A172 (cell line): ENCODE measurements at places on chromosomes 5 and 9. TPM values are rescaled to one million over a fixed set of nuclear protein-coding genes. Genes with fewer than 3 reads are reported as not detected.

- DNase-seq, result no peak
Measured at GRCh38 chr5:178389796-178390195, 157.2 kb upstream of the PHYKPL start.

DNA sequence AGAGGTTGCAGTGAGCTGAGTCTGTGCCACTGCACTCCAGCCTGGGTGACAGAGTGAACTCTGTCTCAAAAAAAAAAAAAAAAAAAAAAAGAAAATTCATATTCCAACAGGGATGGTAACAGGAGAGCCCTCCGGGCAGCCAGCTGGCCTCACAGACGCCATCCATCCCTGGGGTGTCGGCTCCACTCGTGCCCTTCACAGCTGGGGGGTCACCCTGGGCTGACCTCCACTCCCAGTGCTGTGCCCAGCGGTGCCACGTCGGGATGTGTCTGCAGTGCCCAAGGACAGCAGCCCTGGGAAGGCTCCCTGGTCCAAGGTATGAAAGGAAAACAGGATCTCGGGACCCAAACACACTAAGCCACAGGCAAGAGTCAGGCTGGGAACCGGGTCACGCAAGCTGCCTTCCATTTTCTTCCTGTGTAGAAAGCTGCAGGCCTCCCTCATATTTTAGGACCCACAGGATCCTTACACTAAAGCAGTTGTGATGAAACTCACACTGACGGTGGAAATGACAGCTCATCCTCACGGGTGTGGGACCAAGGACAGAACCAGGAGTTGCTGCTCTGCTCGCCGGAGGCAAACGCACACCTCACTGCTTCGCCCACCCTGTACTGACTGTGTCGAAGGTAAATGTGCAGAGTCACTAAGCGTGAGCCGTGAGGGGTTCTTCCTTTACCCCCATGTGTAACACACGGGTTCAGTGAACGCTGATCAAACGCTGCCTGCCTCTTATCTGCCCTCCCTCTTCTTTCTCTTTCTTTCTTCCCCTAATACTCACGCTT lies 5.3 kb downstream of the SLC12A7 start:
- DNase-seq, result no peak

DNA sequence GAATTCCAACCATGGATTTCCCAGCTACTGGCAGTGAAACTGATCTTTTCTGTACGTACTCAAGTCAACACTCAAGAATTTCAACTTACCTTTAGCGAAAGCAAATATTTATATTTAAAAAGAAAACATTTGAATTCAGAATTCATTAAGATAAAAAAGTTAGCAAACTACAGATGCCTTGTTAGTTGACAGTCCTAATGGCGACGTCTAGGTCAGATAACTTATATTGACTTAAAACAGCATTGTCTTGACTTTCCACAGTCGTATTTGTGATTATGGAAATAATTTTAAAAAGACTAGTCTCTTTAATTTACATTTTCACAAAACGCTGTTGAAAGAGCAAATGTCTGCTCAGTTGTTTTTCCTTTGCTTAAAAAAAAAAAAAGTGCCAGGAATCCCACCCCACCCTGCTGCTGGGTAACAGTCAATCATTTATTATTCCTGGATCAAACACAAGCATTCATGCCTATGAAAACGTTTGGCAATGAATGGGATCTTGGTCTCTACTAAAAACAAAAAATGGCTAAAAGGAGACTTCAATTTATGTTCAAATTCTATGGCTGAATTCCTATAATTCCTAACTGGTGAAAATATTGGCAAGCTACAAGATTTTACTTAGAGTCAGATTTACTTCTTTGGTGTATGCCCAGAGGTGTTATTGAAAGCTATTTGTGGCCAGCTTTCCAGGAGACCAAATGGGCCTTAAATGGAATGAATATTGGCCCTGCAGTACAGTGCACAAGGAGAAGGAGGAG lies 22.0 kb downstream of the OR2S2 start:
- DNase-seq, result no peak

DNA sequence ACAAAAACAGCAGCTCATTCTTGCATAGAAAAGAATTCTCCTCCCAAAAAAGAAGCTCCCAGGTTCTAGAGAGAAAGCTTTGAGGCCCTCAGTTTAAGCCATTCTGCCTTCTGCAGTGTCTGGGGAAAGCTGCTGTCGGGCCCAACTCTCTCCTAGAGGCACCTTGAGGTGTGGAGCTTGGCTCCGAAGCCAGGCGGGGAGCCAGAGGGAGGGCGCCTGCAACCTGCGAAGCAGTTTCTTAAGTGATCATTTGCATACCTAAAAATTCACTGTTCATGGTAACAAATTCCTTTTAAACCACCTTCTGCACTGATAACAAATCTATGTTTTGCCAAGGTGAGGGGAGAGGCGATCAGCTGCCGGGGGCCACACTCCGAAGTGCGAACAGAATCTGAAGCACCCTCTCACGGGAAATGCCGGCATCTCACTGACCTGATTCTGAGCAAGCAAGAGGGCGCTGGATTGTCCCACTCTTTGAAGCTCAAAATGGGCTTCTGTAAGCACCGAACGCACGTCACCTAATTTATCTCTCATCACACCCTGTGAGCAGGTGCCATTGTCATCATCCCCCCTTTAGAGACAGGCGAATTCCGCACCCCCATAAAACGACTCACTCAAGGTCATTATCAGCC lies 86.1 kb downstream of the GTF3C4 start:
- DNase-seq, result no peak

DNA sequence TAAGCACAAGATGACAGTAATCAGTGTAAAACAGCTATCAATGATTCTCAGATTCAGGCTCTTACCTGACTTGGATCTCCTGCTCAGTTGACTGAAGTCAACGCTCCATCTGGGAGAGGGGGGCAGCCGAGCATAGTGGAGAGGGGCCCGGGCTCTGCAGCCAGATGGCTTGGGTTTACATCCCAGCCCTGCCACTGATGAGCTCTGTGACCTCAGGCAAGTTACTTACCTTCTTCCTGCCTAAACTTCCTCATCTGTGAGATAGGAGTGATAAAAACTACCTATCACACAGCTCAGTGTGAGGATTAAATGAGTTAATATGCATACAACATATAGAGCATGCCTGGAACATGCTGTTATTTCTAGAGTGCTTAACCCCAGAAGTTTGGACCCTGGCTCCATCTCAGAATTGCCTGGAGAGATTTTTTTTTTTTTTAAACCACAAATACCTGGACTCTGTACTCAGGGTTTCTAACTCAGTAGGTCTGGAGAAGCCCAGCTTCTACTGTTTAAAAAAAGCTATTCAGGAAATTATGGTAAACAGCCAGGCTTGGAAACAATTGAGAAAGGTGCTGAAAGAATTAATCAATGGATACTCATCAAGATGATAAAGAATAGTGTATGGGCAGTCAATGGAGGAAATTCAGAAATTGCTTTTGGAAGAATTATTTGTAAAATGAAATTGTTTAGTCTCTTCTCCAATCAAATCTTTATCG lies 72.2 kb downstream of the ANKRD55 start:
- no peak for DNase-seq

DNA sequence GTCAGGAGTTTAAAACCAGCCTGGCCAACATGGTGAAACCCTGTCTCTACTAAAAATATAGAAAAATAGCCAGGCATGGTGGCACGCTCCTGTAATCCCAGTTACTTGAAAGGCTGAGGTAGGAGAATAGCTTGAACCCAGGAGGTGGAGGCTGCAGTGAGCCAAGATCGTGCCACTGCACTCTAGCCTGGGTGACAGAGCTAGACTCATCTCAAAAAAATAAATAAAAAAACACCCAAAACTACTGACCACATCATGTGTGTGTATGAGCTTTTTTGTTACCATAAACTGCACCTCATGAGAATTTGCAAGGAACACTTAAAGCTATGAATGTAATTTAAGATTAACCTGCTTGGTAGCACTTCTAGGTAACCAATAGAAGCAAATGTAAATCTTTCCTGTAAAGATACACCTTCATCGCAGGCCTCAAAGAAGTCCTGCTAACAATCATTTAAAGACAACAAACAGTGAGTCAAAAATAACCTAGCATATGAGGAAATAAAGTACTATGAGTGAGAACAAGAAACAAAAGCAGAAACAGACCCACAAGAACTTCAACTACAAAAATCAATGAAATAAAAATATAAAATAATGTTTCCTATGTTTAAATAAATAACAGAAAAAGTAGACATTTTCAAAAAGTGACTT lies 13.0 kb downstream of the SLC38A9 start:
- DNase-seq, result no peak

GRCh38 chr5:178467568-178468195 lies 122.5 kb downstream of the COL23A1 start:
- no peak for DNase-seq

DNA sequence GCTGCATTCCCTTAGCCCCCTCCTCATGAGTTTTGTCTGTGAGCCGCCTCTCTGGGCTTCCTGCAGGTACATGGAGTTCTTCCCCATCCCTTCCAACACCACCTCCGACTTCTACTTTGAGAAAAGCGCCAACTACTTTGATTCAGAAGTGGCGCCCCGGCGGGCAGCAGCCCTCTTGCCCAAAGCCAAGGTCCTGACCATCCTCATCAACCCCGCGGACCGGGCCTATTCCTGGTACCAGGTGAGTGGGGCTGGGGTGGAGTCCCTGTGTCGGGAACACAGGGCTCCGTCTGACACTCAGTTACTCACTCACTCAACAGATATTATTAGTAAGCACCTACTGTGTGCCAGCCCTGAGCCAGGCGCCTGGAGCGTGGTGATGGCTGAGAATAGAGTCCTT lies 37.3 kb downstream of the NDST1 start:
- no peak for DNase-seq

DNA sequence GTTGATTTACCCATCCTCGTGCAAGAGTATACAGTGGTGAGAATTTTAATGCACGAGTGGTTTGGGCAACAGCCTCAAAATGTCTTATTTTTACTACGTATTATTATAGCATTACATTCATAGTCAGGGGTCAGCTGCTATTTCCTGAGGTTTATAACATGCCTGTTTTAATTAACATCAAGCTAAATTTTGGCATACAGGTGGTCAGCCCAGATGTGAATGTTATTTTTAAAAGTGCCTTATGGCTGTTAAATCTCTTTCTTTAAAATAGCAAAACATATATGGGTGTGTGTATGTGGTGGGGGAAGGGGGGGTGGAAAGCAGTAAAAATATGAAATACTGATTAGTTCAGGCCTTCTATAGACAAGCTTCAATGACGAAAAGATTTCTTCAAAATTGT lies 424.5 kb upstream of the CLINT1 start:
- DNase-seq, result no peak

- DNase-seq, result no peak
Measured at GRCh38 chr5:40346901-40347300, 332.8 kb upstream of the PTGER4 start.

DNA sequence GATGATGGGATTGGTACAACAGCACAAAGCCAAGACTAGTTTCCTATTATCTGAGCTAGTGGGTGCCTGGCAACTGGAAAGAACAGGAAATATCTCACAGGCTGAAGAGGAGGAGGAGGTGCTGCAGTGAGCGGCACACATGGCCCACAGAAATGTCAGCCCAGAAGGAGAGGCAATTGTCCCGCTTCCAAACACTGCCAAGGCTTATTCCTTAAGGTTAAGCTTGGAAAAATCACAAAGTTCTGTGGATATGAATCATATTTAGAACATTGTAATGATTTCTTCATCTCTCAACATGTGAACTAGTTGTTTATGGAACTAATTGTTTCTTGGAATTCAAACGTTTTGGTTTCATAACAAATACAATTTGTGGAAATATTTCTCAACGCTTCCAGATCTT lies 1019.5 kb upstream of the SEMA6A start:
- no peak for DNase-seq

- DNase-seq, result no peak
Measured at GRCh38 chr9:93038918-93039317, 19.6 kb upstream of the SUSD3 start.

EQTN gene
- not detected in 2 replicates for total RNA-seq

IFNA21 gene
- total RNA-seq, result not detected in 2 replicates

IRX4 gene
- total RNA-seq, result not detected in 2 replicates

SNCAIP gene
- total RNA-seq, result 3.2 and 4.7 TPM in 2 replicates

NAIF1 gene
- total RNA-seq, result 14.1 and 15.7 TPM in 2 replicates

SLC6A7 gene
- not detected in 2 replicates for total RNA-seq

NLN gene
- total RNA-seq, result 48.9 and 54.7 TPM in 2 replicates

ENHO gene
- 0.43 and 1.1 TPM in 2 replicates for total RNA-seq

ASTN2 gene
- total RNA-seq, result 8.5 and 10.1 TPM in 2 replicates

RGS14 gene
- total RNA-seq, result 28.2 and 36.5 TPM in 2 replicates

SKIC3 gene
- total RNA-seq, result 83.3 and 94.5 TPM in 2 replicates
